ENCODE measurements at places on chromosomes 7 and 10. TPM values are rescaled to one million over a fixed set of nuclear protein-coding genes. Genes with fewer than 3 reads are reported as not detected.

GRCh38 chr7:107917763-107918651 is 27.0 kb downstream of the DLD start:
- no peaks in the 10 kb centered on the region for H3K27me3 ChIP-seq
- peaks cover 5% of the 10 kb centered on the region for H3K4me1 ChIP-seq
- no peak overlapping the region for H3K27ac ChIP-seq
- no peak overlapping the region for H3K4me3 ChIP-seq
- no peak for DNase-seq

GRCh38 chr7:55244006-55244745 is 121.0 kb upstream of the LANCL2 start:
- peaks cover 11% of the 10 kb centered on the region for H3K27me3 ChIP-seq
- no peaks in the 10 kb centered on the region for H3K36me3 ChIP-seq
- H3K4me3 ChIP-seq = no peak overlapping the region
- no peak for DNase-seq
- no peak overlapping the region for H3K27ac ChIP-seq

DNA sequence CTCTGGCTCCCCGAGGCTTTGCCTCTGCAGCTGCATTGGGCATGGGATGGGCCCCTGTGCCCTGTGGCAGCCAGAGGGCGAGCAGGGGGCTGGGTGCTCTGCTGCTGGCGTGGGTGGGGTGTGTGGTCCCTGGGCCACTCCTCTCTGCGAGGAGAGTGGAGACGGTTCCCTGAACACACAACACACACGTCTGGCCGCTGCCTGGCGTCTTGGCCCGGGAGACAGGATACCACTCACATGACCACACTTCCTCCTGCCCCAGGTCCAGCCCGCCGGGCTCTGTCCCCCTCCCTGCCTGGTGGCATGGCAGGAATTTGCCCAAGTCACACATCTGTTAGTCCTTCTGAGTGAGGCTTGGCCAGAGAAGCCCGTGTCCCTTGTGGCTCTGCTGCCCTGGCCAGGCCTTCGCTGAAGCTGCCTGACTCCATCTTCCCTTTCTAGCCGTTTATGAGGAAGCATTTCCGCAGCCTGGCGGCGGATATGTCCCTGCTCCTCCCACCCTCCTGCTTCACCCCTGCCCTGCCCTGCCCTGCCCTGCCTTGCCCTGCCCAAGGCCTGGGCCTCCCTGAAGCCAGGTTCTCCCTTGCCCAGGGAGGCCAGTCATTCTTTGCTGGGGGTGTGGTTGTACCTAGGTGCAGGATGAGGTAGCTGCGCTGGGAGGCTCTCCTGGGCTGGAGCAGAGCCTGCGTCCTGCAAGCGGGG is 3.0 kb downstream of the BRI3 start:
- peaks cover 65% of the 10 kb centered on the region for H3K4me1 ChIP-seq
- peak; percentile 92 for DNase-seq
- H3K36me3 ChIP-seq = peaks cover 28% of the 10 kb centered on the region
- H3K4me3 ChIP-seq = peak overlapping the region; percentile 60
- no peaks in the 10 kb centered on the region for H3K27me3 ChIP-seq

GRCh38 chr7:79719216-79719615 is 265.7 kb upstream of the MAGI2 start:
- H3K27ac ChIP-seq = no peak overlapping the region
- no peaks in the 10 kb centered on the region for H3K36me3 ChIP-seq
- H3K27me3 ChIP-seq = no peaks in the 10 kb centered on the region
- no peak overlapping the region for H3K4me3 ChIP-seq
- H3K4me1 ChIP-seq = no peaks in the 10 kb centered on the region
- peak; percentile 45 for DNase-seq

DNA sequence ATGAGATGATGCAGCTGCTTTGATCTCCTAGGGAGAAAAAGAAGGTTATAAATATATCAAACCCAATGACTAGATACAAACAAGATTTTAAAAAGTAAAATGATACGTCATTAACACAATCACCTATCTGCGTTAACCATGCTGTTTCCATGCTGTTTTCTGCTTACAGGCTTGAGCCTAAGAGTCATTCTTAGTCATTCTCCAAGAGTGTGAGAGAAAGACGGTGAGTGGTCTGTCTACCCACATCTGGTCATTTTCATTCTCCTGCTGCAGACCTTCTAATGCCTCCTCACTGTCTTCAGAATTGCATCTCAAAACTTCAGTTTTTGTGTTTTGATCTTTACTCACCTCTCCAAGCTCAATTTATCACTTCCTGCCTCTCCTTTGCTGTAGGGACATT is 98.0 kb upstream of the ELMO1 start:
- H3K36me3 ChIP-seq = no peaks in the 10 kb centered on the region
- peaks cover 31% of the 10 kb centered on the region for H3K4me1 ChIP-seq
- H3K4me3 ChIP-seq = no peak overlapping the region

GRCh38 chr7:45881759-45882464 is 6.4 kb upstream of the IGFBP1 start:
- H3K27me3 ChIP-seq = peaks cover 27% of the 10 kb centered on the region
- no peaks in the 10 kb centered on the region for H3K4me1 ChIP-seq
- H3K36me3 ChIP-seq = no peaks in the 10 kb centered on the region
- no peak for DNase-seq
- H3K4me3 ChIP-seq = no peak overlapping the region
- H3K27ac ChIP-seq = no peak overlapping the region

GRCh38 chr7:156074084-156074483 is 261.8 kb upstream of the SHH start:
- no peak overlapping the region for H3K4me3 ChIP-seq
- no peaks in the 10 kb centered on the region for H3K36me3 ChIP-seq

DNA sequence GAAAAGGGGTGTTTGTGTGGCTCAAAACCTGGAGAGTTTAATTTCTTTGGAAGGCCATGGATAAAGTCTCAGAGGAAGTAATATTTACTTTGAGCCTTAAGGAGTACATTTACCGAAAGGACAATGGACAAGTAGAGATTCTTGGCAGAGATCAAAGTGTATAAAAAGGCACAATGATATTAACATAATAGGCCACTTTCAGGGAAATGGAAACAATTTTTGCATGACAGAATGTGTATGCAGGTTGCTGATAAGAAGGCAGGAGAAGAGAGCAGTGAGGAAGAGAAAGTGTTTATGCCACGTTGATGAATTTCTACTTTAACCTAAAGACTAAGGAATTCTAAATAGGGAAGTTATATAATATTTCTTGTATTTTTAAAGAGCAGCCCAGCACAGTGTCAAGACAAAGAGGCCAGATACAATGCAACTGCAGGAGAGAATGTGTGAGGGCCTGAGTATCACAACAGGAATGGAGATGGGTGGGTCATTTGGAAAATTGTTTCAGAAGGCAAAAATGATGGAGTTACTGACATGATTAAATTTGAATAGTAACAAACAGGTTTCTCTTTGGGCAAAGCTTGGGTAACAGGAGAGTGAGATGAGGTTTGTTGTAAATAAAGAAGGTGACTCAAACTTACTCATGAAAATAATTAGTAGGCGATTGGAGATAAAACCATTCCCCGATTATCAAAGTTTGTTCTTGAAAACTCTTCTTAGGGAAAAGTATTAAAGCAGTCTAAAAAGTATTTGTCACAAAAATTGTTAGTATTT is 84.1 kb downstream of the THSD7A start:
- no peaks in the 10 kb centered on the region for H3K36me3 ChIP-seq
- H3K27ac ChIP-seq = no peak overlapping the region
- no peak overlapping the region for H3K4me3 ChIP-seq
- H3K4me1 ChIP-seq = no peaks in the 10 kb centered on the region

- H3K27me3 ChIP-seq = no peaks in the 10 kb centered on the region
- no peak overlapping the region for H3K4me3 ChIP-seq
- no peaks in the 10 kb centered on the region for H3K4me1 ChIP-seq
- DNase-seq = no peak
- H3K36me3 ChIP-seq = no peaks in the 10 kb centered on the region
- no peak overlapping the region for H3K27ac ChIP-seq
Measured at GRCh38 chr7:142362349-142362748, 104.5 kb upstream of the PRSS58 start.

DNA sequence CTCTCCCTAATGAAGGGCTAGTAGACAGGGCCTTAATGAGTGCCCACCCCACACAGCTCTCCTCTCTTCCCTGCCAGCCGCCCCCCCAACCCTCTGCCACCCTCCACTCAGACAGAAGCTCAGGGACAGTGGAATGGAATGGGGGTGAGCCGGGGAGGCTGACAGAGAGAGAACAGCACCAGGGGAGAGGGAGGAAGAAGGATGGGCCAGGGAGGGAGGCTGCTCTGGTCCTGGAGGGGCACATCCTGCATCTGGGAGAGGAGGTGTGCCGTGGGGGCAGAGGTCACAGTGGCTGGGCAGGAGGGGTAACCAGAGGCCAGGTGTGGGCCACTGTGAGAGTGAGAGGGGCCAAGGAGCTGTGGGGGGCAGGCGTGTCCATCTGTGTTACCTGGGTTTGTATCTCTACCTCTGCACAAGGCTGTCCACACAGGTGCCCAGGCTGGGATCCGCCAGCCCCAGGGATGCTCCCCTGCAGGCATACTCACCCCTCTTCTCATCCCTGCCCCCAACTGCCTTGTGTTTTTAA is 2.4 kb downstream of the NYAP1 start:
- no peak for DNase-seq
- H3K4me3 ChIP-seq = no peak overlapping the region
- no peaks in the 10 kb centered on the region for H3K36me3 ChIP-seq
- H3K4me1 ChIP-seq = peaks cover 41% of the 10 kb centered on the region
- H3K27me3 ChIP-seq = no peaks in the 10 kb centered on the region

DNA sequence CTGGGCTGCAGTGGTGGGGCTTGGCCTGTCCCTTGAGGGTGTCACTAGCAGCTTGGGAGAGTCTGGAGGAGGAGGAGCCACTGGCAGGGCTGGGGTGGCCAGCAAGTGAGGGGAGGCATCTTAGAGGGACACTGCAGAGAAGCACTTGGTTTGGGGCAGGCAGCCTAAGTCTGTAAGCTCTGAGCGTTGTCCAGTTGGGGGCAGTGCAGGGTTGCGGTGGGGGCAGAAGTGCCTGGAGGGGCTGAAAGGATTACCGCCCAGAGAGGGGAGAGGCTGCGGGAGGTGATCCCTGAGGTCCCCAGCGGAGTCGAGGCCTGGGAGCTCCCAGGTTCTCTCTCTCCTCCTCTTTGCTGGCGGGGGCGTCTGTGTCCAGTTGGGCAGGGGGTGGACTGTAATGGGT is 7.4 kb downstream of the ADCYAP1R1 start:
- H3K27me3 ChIP-seq = no peaks in the 10 kb centered on the region
- DNase-seq = no peak
- H3K4me3 ChIP-seq = no peak overlapping the region
- no peak overlapping the region for H3K27ac ChIP-seq

GRCh38 chr7:121323515-121324302 is 5.1 kb upstream of the WNT16 start:
- no peak overlapping the region for H3K27ac ChIP-seq
- no peaks in the 10 kb centered on the region for H3K4me1 ChIP-seq
- no peak for DNase-seq
- no peak overlapping the region for H3K4me3 ChIP-seq
- H3K36me3 ChIP-seq = no peaks in the 10 kb centered on the region

DNA sequence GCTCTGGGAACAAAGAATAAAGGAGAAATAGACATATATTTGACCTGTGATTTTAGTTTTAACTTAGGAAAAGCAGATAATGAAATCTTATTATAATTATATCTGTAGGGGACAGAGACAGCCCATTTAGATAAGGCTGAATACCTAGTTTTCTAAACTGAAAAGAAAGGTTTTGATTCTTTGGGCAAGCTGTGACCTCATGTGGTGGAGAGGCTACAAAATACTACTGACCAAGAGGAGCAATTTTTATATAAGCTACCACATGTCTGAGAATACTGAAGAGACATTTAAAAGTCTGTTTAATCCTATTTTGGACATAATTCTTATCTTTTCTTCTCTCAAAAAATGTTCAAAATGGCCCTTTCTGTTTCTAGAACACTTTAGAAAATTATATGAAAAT is 271.0 kb downstream of the MTERF1 start:
- no peaks in the 10 kb centered on the region for H3K4me1 ChIP-seq
- no peaks in the 10 kb centered on the region for H3K27me3 ChIP-seq
- H3K36me3 ChIP-seq = no peaks in the 10 kb centered on the region
- no peak overlapping the region for H3K27ac ChIP-seq
- H3K4me3 ChIP-seq = no peak overlapping the region
- no peak for DNase-seq

- no peak overlapping the region for H3K4me3 ChIP-seq
- no peaks in the 10 kb centered on the region for H3K4me1 ChIP-seq
- no peaks in the 10 kb centered on the region for H3K36me3 ChIP-seq
- no peaks in the 10 kb centered on the region for H3K27me3 ChIP-seq
Measured at GRCh38 chr7:96346293-96346953, 24.5 kb upstream of the SLC25A13 start.

DNA sequence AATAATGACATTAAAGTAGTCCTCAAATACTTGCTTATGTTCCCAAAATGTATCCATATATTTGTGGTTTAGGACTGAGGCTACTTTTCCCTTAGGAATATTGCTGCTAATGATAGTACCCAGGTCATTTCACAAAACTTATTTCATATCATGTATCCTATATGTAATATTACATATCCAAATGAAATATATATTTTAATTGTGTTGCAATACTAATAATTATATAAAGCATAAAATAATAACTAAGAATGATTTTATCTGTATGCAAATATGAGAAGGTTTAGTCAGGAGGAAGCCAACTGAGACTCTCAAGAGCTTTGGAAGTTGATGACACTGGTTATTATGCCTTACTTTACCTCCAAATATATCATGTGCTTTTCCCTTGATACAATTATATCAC is 231.5 kb upstream of the KLF14 start:
- no peak for DNase-seq
- H3K4me1 ChIP-seq = peaks cover 72% of the 10 kb centered on the region
- H3K27me3 ChIP-seq = no peaks in the 10 kb centered on the region
- no peak overlapping the region for H3K27ac ChIP-seq

- H3K4me1 ChIP-seq = no peaks in the 10 kb centered on the region
- H3K27ac ChIP-seq = no peak overlapping the region
- no peak for DNase-seq
- H3K4me3 ChIP-seq = no peak overlapping the region
Measured at GRCh38 chr7:77887567-77887966, 89.0 kb downstream of the PHTF2 start.

- no peak overlapping the region for H3K4me3 ChIP-seq
- H3K27ac ChIP-seq = no peak overlapping the region
- H3K4me1 ChIP-seq = no peaks in the 10 kb centered on the region
- H3K27me3 ChIP-seq = no peaks in the 10 kb centered on the region
- H3K36me3 ChIP-seq = no peaks in the 10 kb centered on the region
- no peak for DNase-seq
Measured at GRCh38 chr10:62230344-62231121, 38.1 kb downstream of the RTKN2 start.

GRCh38 chr10:25820874-25821273 is 113.2 kb upstream of the MYO3A start:
- no peak overlapping the region for H3K4me3 ChIP-seq
- no peaks in the 10 kb centered on the region for H3K4me1 ChIP-seq
- H3K27ac ChIP-seq = no peak overlapping the region
- no peaks in the 10 kb centered on the region for H3K36me3 ChIP-seq
- no peaks in the 10 kb centered on the region for H3K27me3 ChIP-seq
- DNase-seq = no peak

The LRRC61 gene
- polyA plus RNA-seq = 4.2 TPM

The WDFY4 gene
- 31.7 TPM for polyA plus RNA-seq

The KEL gene
- 4.7 TPM for polyA plus RNA-seq

The PRSS1 gene
- polyA plus RNA-seq = 1.2 TPM

The PRXL2A gene
- polyA plus RNA-seq = 12.4 TPM

The XRCC2 gene
- 0.56 TPM for polyA plus RNA-seq

The ADAM12 gene
- polyA plus RNA-seq = 0.71 TPM

The TMEM229A gene
- polyA plus RNA-seq = not detected

The THSD7A gene
- 0.42 TPM for polyA plus RNA-seq

The ZNF248 gene
- polyA plus RNA-seq = 5.2 TPM

The TEX47 gene
- polyA plus RNA-seq = not detected

The CALML5 gene
- not detected for polyA plus RNA-seq

The KLF14 gene
- 0.09 TPM for polyA plus RNA-seq

The C10orf62 gene
- not detected for polyA plus RNA-seq

The ZNF365 gene
- 0.06 TPM for polyA plus RNA-seq

The SDHAF3 gene
- polyA plus RNA-seq = 13.8 TPM

The CYP3A5 gene
- polyA plus RNA-seq = not detected

All from spleen (tissue), 13 donors.